H1 (cell line): ENCODE measurements at places on chromosomes 2 and 18.
A peak's percentile ranks its signal among the peaks of the same experiment; 100 is the strongest.

GRCh38 chr2:25903216-25903776 lies 25.0 kb upstream of the ASXL2 start:
- no peak for DNase-seq

DNA sequence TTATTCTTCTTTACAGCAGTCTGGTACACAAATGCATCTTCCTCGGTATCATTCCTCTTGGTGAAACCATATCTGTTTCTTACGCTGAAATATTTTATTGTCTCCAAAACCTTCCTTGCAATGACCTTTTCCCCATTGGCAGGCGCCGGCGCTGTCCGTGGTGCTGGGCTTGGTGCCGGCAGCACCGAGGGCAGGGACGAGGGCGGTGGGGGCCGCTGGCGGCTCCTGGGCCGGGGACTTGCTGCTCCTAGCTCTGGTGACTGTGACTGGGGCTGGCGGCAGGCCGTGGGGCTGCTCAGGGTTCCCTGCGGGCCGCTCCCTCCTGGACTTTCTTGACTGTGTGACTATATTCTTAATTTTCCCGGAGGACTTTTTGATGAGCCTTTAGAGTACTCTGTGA lies 72.5 kb downstream of the GPR39 start:
- DNase-seq: peak; percentile 86

DNA sequence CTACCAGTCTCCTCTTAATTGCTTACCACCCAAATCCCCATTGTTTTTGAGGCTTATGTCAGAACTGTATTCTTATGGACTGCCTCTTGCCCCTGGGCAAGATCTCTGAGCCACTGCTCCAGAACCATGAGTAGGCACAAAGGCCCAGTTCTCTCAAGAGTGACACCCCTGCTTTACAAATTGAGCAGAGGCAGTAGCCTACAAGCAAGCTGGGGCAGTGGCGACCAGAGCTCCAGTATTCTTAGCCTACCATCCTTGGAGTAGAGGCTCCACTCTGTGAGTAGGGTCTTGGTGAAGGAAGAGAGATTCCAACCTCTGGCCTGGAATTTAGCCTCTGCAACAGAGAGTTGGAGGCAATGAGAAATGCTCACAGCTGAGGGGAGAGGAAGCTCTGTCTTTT lies 36.5 kb downstream of the WDR75 start:
- DNase-seq: no peak

DNA sequence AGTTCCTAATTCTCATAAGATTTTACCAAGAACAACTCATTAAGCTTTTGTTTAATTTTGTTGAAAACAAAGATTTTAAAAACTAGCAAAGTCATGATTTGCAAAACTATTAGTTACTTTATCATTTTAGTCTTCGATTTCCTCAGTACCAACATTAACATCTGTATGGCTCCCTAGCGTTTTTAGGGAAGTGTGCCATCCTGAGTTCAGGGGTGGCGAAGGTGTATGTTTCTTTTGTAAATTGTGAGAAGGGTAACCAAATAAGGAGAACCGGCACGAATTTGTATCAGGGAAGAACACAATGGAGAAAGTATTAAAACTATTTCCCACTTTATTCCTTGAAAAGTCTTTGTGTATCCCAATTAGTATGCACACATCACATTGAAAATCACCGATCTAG lies 419.9 kb downstream of the DSC3 start:
- no peak for DNase-seq

DNA sequence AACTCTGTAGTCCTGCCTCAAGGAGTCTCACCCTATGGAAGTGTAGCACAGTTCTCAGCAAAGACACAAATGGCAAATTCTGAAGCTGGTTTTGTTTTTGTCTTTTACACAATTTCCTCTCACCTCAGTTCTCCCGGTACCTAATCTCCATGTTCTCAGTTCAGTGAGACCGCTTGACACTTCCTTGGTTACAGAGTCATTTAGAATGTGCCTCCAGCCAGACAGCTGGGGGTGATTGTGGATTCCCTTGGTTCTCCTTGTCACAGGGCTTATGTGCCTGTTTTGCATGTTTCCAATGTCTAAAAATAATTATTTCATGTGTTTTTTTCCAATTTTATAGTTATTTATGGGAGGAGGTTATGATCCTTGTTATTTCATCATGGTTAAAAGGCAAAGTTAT lies 379.5 kb upstream of the MAP2 start:
- DNase-seq: no peak

GRCh38 chr2:232569541-232569940 lies 19.1 kb downstream of the EIF4E2 start:
- no peak for DNase-seq
